M059J (cell line): ENCODE measurements at places on chromosomes 1 and 21.
A peak's percentile ranks its signal among the peaks of the same experiment; 100 is the strongest.

- no peak for DNase-seq
These were observed 356.5 kb upstream of the DUSP10 start for GRCh38 chr1:222098404-222098803.

GRCh38 chr1:44777547-44777946 is 2.2 kb downstream of the RPS8 start:
- no peak for DNase-seq

- DNase-seq, result no peak
These were observed 1.1 kb downstream of the ERO1B start for GRCh38 chr1:236280438-236281197.

DNA sequence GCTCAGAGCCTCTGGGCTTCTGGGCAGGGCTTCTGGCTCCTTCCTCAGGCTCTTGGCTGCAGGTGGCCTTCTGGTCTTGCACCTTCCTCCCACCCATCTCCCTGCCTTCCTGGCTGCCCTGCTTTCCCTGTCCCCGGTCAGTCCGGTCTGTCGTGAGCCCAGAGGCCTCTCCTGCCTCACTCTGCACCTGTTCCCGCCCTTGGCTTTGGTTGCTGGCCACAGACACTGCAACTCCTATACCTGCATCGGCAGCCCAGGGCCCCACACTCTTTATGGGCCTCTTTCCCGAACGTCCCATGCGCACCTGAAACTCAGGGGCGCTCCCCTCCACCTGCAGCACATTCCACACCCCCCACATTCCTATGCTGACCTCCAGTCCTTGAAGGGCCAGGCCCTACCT is 7.9 kb downstream of the FBXO2 start:
- no peak for DNase-seq

DNA sequence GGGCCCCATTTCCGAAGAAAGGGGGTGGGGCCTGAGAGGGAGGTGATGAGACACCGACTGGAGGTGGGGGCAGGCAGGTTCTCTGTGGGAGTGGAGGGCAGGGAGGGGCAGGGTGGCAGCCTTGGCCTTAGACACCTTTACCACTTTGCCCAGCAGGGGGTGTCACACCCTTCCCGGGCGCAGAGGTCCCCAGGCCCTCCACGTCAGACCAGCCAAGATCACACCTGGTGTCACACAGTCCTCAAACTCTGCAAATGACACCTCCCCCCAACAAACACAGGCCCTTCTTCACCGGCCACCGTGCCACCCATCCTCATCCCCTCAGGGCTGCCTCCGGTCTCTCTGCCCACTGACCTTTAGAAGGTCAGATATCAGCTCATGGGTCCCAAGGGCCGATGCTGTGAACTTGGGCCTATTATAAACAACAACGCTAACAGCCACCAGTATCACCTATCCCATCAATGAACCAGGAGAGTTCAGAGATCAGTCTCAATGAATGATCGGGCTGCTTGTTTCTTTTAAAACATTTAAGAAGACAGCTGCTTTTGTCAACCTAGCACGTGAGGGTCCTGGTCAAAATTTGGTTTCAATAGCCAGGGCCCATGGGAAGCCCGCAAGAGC is 103.9 kb downstream of the CASZ1 start:
- DNase-seq, result peak; percentile 27

DNA sequence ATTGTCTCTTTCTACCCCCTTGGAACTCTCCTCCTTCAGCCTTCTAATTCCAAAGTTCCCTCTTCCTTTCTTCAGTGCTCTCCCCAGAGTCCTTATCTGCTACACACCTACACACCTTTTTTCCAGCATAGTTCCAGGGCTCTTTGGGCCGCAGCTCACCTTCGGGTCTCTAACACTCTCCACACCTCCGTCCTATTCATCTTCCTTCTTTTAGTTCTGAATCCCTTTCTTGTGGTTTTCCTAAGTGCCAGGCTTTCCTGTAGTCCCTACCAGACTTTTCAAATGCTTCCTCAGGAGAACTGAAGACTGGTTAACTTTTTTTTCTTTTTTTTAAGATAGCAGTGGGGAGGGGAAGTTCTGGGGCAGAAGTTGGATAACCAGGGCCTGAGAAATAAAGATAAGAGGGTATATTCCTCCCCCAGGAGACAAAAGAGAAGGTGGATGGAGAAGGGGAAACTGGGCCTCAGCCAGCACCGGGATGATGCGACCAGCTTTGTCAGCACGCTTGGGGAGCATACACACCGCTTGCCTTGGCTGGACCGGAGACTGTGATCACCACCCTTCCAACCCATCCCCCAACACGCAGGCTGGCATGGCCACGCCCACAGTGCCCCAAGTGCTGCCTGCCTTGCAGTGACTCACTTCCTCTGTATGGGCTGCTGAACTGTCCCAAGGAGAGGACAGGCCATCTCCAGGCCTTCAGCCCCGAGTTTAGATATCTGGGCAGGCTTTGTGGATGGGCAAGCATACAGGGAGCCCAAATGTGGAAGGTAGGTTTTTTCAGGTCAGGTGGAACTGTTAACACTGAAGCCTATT is 2.5 kb upstream of the CERS2 start:
- peak; percentile 98 for DNase-seq

- DNase-seq, result no peak
These were observed 323.7 kb downstream of the PLPP3 start for GRCh38 chr1:56255516-56256152.
